Fibroblast of skin of left biceps (primary cell): ENCODE measurements at places on chromosomes 16 and 17.

GRCh38 chr16:4886151-4886550, 38.9 kb downstream of the UBN1 start:
- no peak for DNase-seq

GRCh38 chr17:155576-155975, 18.2 kb downstream of the SCGB1C2 start:
- DNase-seq: no peak

DNA sequence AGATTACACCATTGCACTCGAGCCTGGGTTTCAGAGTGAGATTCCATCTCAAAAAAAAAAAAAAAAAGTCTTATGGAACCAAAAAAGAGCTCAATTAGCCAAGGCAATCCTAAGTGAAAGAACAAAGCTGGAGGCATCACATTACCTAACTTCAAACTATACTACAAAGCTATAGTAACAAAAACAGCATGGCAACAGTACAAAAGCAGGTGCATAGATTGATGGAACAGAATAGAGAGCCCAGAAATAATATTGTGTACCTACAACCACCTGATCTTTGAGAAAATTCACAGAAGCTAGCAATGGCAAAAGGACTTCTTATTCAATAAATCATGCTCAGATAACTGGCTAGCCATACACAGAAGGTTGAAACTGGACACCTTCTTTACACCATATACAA, 24.7 kb upstream of the CCL2 start:
- no peak for DNase-seq

DNA sequence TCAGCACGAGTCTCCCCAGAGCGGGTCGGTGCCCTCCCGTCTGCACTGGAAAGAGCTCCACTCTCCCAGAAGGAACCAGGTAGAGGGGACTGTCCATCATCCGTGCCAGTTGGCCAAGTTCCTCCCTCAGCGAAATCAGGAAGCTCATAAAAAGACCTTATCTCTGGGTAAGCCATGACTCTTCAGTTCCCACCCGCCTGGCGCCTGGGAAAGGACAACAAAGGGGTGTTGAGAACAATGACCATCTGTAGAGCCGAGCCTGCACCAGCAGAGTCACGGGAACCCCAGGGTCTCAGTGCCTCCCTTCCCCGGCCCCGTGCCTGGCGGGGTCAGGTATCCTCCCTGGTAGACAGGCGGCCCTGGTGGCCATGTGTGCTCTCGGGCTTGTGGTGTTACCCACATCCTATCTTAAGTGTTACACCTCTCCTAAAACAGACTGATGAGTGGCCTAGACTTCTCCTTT, 190.7 kb downstream of the AXIN2 start:
- DNase-seq: no peak

DNA sequence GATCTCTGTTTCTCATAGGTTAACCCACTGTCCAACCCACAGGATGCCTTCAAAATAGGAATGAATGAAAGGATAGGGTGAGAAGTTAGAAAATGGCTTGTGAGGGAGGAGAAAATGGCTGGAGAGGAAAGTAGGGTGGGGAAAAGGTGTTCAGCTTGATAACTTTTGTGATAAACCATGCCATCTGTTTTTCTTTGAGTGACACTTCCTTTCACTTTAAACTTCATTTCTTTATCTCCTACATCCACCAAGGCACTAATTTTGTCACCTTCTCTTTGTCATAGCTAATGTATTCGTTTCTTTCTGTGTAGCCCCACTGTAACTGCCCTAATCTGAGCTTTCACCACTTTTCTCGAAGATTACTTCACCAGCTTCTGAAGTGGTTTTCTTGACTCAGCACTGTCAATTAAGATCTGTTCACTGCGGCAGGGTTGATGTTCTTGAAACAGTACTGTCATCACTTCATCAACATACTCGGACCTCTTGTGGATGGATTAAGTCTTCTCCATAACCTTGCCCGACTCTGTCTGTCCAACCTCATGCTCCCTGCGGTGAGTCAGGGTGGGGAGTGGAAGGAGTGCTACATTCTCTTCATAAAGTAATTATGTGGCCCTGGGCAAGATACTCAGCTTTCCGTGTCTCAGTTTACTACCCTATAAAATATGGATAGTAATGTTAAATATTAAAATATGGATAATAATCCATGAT, 5.5 kb upstream of the KRT10 start:
- DNase-seq: no peak

- no peak for DNase-seq
Measured at GRCh38 chr16:81996664-81997509, 14.4 kb downstream of the SDR42E1 start.

GRCh38 chr17:17725011-17725751, 43.9 kb downstream of the RAI1 start:
- DNase-seq: no peak

DNA sequence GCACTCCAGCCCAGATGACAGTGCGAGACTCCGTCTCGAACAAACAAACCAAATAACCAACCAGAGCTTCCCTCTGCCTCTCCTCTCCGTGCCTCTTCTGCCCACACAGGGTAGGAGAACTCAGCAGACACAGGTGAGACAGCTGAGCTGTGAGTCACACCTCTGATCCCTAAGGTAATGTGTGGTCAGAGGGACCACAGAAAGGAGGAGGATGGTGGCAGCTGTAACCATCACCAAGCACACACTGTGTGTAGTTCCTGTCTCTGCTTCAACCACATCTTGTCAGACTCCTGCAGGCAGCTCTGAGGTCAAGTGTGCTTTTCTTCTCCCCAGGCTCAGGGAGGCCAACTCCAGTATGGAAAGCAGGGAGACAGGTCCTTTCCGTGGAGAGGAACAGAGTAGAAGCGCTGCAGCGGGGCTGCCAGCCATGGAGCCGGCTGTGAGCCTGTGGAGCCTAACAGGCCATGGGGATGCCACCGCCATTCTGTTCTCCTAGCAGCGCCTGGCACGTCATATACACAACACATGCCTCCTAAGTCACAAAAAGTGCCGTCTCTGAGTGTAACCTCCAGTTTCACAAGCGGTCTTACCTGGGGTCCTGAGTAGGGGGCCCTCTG, 7.1 kb downstream of the NUDT16L1 start:
- no peak for DNase-seq

- DNase-seq: no peak
Measured at GRCh38 chr16:76943921-76944320, 247.1 kb upstream of the MON1B start.

DNA sequence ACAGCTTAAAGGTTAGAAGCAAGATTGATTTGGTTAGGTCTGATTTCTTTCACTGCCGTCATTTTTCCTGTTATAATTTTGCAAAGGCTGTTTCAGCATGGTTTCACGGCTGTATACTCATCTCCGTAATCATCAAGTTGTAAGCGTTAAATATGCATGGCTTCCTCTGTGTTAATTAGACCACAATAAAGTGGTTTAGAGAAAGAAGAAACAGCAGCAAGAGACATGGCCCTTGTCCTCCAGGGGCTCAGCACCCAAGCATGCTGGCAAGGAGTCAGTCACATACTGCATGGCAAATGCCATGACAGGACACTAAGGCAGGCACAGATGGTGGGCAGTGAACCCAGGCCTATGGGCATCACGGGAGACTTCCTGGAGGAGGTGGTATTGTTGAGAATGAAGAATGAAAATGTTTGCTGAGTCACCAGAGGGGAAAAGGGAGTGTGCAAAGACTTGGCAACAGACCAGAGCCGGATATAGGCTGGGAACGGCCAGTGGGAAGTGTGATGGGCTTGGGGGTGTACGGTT, 61.4 kb upstream of the PLCG2 start:
- no peak for DNase-seq

DNA sequence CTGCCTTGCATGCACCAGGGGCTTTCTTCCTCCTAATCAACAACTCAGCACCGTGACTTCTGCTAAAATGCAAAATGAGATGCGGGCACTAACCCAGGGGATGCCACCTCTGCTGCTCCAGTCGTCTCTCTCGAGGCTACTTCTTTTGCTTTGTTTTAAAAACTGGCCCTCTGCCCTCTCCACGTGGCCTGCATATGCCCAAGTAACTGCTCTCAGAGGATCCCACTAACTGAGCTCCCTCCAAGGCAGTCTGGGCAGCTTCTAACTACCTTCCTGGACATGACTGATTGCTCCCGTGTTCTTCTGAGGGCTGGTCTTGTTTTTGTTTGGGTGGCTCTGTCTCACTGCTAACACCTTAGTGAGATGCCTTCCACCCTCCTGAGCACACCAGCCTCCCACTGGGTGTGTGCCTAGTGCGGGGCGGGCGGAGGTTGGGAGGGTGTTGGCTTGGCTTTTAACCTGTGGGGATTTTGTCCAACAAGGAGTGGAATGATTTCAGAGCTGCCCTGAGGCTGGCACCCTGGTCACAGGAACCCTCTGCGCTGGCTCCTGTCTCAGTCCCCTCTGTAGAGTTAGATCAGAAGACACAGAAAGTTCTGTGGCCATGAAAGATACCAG, 8.9 kb upstream of the LGALS9 start:
- DNase-seq: no peak

- DNase-seq: no peak
Measured at GRCh38 chr17:29119265-29119664, 60.9 kb downstream of the MYO18A start.

DNA sequence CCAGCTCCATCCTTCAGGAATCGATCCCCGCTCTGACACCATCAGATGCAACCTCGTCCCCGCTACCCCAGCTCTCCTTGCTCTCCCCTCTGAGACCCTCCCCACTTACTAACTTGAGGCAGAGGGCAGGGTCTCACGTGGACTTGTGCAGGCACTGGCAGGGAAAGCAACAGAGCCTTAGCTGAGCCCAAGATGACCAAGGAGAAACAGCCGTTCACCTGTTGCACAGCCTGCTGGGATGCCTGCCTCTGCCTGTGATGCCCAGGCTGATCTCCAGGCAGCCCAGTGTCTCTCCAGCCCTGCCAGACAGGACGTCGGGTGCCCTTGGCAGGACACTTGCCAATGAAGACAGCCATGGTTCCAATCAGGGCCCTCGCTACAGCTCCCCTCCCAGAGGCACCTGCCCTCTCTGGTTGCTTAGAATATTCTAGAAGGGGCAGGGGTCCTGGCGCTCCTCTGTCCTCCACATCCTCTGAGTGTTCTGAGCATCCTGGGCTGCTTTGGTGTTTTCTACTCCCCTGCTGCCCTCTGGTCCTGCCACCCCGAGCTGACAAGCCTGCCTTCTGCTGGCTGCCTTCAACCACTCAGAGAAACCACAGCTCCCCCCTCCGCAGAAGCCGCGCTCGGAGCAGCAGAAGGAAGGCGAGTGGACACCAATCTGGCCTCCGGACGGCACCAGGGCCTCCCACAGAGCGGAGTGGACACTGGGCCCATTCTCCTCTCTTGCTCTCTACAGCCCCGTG, 6.7 kb downstream of the CEP295NL start:
- no peak for DNase-seq

DNA sequence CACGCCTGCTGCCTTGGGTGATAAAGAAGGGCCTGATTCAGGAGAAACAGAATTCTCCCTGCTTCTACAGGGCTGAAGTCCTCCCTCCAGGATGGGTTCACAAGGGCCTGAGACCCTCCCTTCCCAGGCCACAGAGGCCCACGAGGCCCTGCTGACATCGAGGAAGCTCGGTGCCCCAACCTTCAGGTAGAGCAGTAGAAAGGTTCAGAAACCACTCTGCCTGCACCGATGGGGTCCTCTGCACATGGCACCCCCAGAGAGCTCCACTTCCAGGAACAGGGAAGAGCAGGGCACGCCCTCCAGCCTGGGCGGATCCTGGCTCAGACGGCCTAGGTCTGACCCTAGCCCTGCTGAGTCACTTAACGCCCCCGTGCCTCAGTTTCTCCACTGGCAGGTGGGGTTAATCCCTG, 773 bp downstream of the CENPX start:
- no peak for DNase-seq

DNA sequence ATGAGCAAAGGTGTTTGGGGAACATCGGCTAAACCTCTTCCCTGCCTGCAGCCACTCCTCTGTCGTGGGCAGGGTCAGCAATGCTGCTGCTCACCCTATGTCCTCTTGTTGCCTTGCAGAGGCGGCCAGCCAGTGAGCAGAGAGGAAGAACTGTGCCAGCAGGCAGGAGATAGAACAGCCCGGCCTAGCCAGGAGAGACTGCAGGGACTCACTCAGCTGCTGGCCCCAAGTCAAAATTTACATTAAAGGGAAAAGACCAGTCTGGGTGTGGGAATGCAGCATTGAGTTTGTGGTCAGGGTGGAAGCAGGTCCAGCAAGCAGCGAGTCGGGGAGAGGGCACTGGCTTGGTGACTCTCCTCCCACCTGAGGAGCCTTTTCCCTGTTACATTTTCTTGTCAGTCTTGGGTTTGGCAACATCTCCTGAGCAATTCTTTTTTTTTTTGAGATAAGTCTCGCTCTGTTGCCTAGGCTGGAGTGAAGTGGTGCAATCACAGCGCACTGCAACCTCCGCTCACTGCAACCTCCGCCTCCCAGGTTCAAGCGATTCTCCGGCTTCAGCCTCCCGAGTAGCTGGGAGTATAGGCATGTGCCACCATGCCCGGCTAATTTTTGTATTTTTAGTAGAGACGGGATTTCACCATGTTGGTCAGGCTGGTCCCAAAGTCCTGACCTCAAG, 22.7 kb downstream of the LIG3 start:
- DNase-seq: no peak

GRCh38 chr17:77330602-77331081, 189.9 kb downstream of the SEC14L1 start:
- no peak for DNase-seq

GRCh38 chr17:47785538-47786123, 36.0 kb downstream of the OSBPL7 start:
- no peak for DNase-seq

DNA sequence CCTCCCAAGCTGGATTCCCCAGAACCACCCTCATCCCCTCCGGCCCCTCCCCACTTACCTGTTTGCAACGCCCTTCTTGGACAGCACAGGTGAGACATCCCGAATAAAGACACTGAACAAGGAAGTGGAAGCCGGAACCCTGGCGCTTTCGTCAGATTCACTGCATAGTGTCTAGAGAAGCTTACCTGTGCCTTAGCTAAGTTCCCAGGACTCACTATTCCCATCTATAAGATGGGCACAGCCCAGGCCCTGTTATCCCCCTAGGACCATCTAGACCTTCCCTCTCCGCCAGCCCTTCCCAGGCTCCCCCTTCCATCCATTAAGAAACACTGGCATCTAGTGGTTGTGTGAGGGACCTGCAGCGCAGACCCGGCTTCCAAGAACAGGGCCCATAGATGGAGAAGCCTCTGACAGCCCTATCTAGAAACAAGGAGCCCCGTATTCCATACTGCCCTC, 26.9 kb upstream of the RPL38 start:
- DNase-seq: peak; percentile 28

DNA sequence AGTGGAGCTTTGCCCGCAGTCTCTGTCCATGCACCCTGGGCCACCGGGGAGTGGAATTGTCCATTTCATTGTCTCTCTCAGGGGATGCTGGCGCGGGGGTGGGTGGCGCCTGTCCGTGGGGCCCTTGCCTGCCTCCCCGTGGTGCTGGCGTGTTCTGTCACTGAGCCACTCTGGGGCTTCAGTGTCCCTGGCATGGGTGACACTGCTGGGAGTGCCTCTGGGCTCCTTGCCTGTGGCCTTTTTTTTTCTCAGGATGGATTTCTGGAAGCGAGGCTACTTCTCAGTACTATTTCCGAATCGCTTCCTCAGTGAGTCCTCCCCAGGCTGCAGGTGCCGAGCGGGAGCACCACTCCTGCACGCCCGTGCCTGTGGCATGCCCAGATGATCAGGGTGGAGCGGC, 55.0 kb downstream of the PDPK1 start:
- no peak for DNase-seq

GRCh38 chr17:57432507-57433277, 176.4 kb downstream of the MSI2 start:
- DNase-seq: no peak

GRCh38 chr17:6365200-6365943, 69.5 kb downstream of the AIPL1 start:
- peak; percentile 18 for DNase-seq
